AG04449 (cell line): ENCODE measurements at places on chromosomes 11 and 22.

- DNase-seq = no peak
Observed at GRCh38 chr11:109034339-109034696, 369.4 kb downstream of the DDX10 start.

DNA sequence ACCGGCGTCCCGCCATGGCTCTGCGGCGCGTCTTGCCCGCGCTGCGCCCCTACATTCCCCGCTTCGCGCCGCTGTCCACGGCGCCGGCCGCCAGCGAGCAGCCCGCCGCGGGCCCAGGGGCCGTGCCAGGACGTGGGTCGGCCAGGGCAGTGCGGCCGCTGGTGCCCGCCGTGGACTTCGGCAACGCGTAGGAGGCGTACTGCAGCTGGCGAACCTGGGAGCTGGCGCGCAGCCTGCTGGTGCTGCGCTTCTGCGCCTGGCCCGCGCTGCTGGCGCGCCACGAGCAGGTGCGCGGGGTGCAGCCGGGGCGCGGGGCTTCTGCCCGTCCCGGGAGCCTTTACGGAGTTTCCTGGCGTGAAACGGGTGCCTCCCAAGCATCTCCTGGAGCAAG is 20.1 kb downstream of the DGCR6L start:
- DNase-seq = no peak

- peak; percentile 24 for DNase-seq
Observed at GRCh38 chr22:30208631-30209603, 37.6 kb downstream of the LIF start.

DNA sequence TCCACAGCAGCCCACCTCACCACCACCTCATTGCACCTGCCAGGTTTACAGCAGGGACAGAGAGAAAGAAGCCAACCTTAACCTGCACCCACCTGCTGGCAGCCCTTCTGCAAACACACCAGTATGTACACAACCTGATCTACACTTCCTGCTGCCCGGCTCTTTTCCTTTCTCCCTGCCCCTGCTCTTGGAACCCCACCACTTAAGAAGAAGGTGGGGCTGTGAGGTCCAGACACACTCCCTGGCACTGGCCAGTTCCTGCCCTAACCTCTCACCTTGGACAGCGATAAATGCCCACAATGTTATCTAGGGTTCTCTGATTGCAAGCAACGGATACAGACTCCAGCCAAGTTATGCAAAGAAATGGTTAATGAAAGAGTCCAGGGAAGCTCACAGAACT is 10.8 kb upstream of the SLC35C1 start:
- DNase-seq = no peak

DNA sequence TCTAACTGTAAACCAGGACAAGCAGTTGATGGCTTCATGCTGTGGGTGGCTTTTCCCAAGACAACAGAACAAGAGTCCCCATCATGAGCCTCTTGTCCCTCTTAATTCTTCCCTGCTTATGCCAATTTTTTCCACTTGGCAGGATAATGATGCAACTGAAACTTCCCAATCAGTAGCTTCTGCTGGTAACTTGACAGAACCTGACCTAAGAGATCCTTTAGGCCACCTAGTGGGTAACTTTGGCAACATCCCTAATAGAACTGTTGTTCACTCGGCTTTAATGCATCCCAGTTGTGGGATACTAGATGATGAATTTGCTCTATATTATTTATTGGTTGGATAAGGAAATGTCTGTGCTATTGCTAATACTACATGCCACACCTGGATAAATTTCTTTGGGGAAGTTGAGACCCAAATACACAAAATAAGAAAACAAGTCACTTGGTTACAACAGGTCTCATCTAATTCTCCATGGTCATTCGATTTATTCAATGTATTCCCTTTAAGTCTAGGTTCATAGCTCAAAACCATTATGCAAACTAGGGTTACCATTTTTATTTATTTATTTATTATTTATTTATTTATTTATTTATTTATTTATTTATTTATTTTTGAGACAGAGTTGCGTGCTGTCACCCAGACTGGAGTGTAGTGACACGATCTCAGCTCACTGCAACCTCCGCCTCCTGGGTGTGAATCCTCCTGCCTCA is 41.4 kb upstream of the NFAM1 start:
- no peak for DNase-seq

DNA sequence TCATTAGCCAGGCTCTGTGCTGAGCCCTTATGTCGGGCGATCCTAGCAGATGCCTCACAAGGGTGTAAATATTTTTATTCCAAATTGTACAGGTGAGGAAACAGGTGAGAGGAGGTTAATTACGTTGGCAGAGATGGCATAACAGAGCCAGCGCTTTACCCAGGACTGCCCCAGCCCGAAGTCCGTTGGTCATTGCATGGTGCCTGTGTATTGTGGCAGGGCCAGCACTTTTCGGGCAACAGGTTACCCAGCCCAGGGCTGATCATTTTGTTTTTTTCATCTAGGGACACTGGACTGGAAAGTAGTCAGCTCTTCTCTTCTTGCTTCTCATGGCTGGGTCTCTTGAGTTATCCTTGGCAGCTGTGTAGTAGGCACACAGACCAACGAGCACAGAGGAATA is 202.2 kb upstream of the NAV2 start:
- no peak for DNase-seq

- no peak for DNase-seq
Observed at GRCh38 chr22:45843031-45843430, 133.9 kb downstream of the WNT7B start.

DNA sequence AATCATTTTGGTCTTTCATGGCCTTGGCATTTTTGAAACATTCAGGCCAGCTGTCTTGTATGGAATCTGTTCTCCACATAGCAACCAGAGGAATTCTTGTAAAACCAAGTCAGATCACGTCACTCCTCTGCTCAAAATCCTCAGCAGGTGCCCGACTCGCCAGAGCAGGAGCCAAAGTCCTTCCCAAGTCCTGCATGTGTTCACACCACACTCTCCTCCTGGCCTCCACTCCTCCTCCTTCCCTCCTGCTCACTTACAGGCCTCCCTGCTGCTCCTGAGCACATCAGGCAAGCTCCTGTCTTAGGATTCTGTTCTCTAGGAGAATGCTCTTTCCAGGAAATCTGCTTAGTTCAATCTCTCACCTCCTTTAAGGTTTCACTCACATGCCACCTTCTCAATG is 6.9 kb upstream of the PSMC3 start:
- no peak for DNase-seq

DNA sequence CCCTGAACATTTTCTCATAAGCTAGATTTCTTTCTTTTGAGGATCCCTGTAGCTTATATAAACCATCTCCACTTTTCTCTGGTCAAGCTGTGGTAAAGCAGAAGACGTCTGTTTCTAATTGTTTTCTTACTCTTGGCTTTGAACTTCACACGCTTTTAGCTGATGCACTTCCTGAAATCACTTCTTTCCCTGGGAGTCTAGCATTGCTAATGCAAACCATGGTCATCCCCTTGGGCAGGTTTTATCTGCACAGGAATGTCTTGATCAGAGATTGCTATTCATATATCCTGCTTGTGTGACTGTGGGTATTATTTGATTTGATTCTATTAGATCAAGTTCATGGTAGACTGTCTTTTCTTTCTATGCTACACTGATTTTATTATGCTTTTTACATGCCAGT is 199.2 kb upstream of the POU2AF2 start:
- no peak for DNase-seq

DNA sequence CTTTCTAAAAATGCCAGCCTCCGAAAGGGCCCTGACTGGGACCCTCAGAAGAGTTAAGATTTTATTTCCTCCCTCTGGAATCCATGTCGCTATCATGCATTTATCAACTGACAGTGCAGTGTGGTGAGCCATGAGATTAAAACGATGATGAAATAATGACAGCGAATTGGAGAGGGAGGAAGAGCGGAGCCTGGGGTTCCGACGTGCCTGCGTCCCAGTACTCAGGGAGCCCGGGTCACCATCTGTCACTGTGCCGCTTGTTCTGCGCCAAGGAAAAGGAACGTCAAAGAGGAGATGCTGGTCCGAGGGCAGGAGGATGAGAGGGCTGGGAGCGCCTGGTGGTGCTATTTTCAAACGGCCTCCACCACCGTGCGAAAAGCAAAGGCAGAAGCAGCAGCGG is 46.2 kb downstream of the MACROD1 start:
- no peak for DNase-seq

DNA sequence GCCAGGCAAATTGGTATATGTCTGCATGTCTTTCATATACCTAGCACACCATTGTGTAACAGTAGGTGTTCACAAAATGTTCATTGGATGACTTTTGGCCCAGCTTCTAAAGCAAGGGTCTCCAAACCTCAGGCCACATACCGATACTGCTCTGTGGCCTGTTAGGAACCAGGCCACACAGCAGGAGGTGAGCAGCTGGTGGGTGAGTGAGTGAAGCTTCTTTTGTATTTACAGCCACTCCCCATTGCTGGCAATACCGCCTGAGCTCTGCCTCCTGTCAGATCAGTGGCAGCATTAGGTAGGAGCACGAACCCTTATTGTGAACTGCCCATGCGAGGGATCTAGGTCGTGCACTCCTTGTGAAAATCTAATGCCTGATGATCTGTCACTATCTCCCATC is 836.6 kb downstream of the NTM start:
- DNase-seq = no peak

DNA sequence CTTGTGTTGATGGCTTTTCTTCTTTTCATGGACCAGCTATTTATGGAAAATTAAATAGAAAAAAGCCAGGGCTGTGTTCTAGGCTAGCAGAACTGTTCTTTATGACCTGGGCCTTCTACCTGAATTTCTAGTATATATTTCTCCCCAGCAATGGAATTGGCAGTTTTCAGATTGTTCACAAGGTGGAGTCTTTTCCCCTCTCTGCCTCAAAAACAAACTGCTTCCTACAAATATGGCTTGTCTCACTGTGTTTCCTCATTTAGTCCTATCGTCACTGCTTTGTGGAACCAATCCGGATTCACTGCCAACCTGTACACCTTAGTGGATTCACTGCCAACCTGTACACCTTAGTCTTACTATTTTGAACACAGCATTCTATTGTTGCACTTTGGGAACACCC is 5.0 kb upstream of the APOL5 start:
- DNase-seq = no peak

- no peak for DNase-seq
Observed at GRCh38 chr11:2750682-2751522, 51.1 kb upstream of the KCNQ1OT1 start.

GRCh38 chr11:103619480-103619879 is 417.0 kb upstream of the DDI1 start:
- DNase-seq = no peak

GRCh38 chr11:6353367-6353987 is 33.2 kb upstream of the CAVIN3 start:
- no peak for DNase-seq

GRCh38 chr11:113991718-113992458 is 17.0 kb downstream of the HTR3A start:
- DNase-seq = no peak

DNA sequence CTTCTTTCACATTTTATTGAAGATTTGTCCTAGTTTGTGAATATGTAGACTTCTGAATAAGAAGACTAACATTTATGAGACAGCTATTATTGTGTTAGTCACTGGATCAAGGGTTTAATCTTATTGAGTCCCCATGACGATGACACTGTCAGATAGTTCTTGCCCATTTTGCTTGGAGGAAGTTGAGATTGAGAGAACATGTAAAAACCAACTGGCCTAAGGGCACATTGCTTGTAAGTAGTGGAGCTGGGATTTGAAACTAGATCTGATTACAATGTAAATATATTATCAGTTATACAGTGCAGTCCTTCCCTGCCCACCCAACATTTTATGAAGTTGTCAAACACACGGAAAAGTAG is 134.7 kb downstream of the HIPK3 start:
- DNase-seq = no peak

DNA sequence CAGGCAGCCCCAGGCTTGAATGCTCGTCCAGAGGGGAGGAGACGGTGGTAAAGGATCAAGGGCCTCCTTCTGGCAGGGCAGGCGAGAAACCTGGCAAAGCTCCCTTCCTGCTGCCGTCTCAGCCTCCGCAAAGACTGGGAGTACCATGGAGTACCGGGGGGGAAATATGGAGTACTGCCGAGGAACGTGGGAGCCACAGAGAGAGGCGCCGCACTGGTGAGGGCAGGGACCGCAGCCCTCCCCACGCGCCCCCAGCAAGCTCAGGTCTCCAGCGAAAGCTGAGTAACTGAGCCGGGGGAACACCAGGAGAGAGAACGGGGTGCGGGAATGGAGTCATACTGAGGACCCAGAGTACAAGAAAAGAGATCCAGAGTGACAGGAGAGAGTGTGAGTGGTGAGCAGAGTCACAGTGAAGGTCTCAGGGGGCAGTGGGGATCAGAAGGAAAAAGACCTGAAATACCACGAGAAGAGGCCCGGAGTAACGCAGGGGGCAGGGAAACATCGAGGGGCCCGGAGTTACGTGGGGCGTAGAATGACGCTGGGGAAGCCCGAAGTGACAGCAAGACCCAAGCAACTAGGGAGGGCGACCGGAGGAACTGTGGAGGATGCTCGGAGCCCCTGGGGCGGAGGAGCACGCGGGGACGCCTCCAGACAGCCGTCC is 740 bp downstream of the EML3 start:
- DNase-seq = no peak

DNA sequence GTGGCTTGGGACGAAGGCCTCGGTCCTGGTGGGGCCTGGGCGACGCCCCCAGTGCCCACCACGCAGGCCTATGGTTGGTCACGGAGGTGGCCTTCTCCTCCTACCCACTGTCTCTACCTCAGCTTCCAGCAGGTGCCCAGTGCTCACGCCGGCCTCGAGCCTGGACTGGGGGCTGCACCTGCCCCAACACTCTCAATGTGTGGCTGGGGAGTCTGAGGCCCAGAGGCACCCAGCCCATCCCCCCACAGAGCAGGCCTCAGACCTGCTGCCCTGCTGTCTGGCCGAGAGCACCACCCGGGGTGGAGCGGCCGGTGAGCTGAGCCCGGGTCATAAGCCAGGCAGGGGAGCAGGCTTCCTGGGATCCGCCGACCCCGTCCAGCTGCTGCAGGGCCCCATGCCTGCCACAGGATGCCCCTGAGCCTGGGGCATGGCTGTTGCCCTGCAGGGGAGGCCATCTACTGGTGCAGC is 28.6 kb upstream of the MUC5AC start:
- DNase-seq = no peak

DNA sequence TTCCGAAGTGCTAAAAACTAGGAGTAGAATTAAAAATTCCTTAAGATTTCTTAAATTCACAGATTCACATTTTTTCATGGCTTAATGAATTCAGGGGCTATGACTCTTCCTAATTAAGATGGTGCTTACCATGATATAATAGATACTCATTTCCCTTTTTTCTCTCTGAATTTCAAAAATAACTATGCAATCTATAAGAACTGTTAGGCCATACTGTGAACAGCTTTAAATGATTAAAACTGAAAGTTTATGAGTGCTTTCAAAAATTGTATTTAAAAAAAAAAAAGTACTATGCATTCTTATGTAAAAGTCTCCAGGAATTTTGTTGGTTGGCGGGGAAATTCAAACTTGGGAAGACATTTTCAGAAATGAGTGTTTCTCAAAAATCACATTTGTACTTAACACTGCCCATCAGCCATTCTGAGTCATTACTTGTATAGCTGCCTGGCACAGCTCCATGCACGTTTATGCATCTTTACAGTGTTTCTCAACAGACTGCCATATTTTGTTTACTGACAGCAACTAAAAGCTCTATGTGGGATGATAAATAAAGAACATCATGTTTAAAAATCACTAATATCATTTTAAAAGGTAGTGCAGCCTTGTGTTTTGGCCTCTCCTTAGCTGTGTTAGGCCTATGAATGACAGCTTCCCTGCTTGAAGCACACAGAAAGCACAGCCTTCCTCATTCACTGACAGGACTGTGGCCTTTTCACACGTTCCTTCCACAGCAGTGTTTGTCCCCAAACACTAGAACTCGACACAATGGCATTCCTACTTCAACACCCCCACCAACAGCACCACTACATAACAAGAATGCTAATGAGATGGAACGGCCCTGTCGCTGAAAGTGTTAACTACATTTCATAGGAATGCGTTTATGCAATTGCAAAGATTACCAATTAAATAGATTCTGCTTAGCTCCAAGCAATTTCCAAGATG is 131.4 kb downstream of the DCDC1 start:
- no peak for DNase-seq
